ENCODE measurements at places on chromosomes 2 and 18. TPM values are rescaled to one million over a fixed set of nuclear protein-coding genes. Genes with fewer than 3 reads are reported as not detected.

GRCh38 chr18:77144046-77144445, 11.5 kb upstream of the MBP start:
- H3K4me3 ChIP-seq = no peak overlapping the region
- DNase-seq = no peak
- no peaks in the 10 kb centered on the region for H3K36me3 ChIP-seq
- no peak overlapping the region for H3K27ac ChIP-seq
- H3K27me3 ChIP-seq = no peaks in the 10 kb centered on the region

GRCh38 chr2:15943378-15944280, 3.3 kb downstream of the MYCN start:
- H3K36me3 ChIP-seq = no peaks in the 10 kb centered on the region
- H3K27me3 ChIP-seq = peaks cover 42% of the 10 kb centered on the region
- H3K27ac ChIP-seq = no peak overlapping the region
- H3K4me1 ChIP-seq = no peaks in the 10 kb centered on the region
- H3K4me3 ChIP-seq = no peak overlapping the region

DNA sequence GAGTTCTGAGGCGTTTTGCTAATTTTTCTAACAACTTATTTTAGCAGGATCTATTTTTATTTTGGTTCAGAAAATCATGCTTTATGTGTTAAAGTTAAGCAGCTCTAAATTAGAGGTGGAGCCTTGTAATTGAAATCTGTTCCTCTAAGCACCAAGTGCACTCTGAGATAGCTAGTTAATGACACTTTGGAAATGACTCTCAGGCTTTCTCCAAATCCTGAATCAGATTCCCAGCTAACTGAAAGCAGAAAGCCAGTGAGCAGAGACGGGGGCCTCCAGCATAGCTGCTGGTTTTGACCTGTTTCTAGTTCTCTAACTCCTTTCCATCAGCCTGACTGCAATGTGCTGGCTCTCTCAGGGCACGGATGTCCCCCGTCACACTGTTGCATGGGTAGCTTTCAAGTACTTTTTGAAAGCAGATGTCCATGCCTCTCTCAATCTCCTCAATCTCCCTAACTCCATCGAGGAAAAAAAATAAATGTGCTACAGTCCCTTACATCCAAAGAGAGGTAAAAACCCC, 326.5 kb downstream of the SATB2 start:
- no peak for DNase-seq
- H3K27ac ChIP-seq = no peak overlapping the region
- no peak overlapping the region for H3K4me3 ChIP-seq
- no peaks in the 10 kb centered on the region for H3K4me1 ChIP-seq
- H3K27me3 ChIP-seq = no peaks in the 10 kb centered on the region

DNA sequence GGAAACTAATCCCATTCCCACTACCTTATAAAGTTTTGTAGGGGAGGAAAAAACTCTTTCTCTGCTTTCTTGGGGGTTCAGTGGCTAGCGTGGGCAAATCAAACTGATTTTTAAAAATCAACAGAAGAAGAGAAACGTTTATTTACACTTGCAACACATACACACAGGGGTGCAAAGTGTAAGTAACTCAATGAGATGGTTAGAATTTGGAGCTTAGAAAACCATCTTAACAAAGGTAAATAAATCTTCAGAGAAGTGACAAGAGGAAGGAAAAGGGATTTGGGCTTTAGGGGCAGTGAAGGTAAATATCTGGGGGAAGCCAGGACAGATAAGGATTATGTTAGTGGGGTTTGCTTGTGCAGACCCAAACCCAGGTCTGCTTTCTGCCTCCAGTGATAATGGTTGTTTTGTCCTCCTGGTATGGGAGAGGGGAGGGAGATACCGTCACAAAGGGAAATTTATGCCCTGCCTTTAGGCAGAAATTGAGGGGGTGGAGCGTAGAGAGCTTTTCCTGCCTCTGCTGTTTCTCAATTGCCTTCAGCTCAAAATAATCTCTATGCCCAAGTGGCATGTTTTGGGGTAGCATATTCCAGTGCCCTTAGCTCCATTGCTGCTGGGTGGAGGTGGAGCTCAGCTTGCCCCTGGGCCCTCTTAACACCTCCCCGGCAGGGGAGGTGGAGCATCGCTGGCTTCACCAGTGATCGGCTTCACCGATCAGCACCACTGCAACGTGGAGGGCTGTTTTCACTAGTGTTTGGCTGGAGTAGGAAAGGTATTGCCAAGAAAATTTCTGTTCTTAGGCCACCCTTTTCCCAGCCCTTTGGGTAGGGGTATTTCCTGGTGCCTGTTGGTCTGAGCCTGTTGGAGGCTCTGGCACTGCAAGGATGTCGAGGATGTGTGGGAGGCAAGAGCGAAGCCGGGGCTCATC, 92.2 kb downstream of the TEX51 start:
- DNase-seq = peak; percentile 26
- no peaks in the 10 kb centered on the region for H3K36me3 ChIP-seq
- H3K27me3 ChIP-seq = peaks cover 13% of the 10 kb centered on the region
- no peak overlapping the region for H3K27ac ChIP-seq

DNA sequence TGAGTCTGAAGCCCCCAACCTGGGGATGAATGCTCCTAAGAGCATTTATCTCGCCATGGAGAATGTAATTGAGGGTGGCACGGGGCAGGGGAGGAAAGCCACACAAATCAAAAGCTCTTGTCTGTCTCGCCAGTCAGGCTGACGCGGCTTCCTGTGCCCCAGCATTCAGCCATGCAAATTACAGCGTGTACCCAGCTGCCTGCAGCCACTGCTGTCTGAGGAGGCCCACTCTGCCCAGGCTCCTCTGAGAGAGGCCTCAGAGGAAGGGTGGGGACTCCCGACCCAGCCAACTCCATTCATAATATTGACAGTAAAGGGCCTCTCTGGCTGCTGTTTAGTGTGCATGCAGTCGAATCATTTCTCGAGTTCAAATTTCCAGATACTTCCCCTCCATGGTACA, 22.0 kb downstream of the SMAD7 start:
- H3K36me3 ChIP-seq = peaks cover 28% of the 10 kb centered on the region
- peak; percentile 92 for DNase-seq
- peak overlapping the region; percentile 49 for H3K4me3 ChIP-seq
- H3K27ac ChIP-seq = peak overlapping the region; percentile 95
- H3K4me1 ChIP-seq = peaks cover 97% of the 10 kb centered on the region
- no peaks in the 10 kb centered on the region for H3K27me3 ChIP-seq

- no peak overlapping the region for H3K27ac ChIP-seq
- no peaks in the 10 kb centered on the region for H3K27me3 ChIP-seq
- H3K36me3 ChIP-seq = no peaks in the 10 kb centered on the region
- H3K4me1 ChIP-seq = no peaks in the 10 kb centered on the region
- no peak for DNase-seq
- no peak overlapping the region for H3K4me3 ChIP-seq
These were observed 315.7 kb upstream of the CWC22 start for GRCh38 chr2:180322781-180323180.

- no peaks in the 10 kb centered on the region for H3K36me3 ChIP-seq
- no peak for DNase-seq
- no peak overlapping the region for H3K27ac ChIP-seq
- no peaks in the 10 kb centered on the region for H3K4me1 ChIP-seq
- H3K4me3 ChIP-seq = no peak overlapping the region
These were observed 70.4 kb upstream of the CDH19 start for GRCh38 chr18:66674286-66674685.

DNA sequence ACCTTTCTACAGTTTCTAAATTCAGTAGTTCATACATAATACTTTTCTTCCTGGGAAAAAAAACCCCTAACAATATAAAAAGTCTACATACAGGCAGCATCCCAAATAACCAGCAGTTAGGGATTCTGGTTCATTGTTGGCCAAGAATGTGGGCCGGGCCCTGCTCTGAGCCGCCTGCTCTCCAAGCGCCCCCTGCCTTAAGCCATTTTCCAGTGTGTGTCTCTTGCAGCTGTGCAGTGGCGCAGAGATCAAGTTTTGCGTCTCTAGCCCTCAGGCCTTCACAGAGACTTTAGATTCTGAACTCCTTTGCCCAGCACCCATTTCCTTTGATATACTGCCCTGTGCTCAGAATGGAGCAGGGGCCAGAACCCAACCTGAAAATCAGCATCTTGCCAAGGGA, 32.9 kb downstream of the RMC1 start:
- DNase-seq = no peak
- H3K4me3 ChIP-seq = no peak overlapping the region
- no peaks in the 10 kb centered on the region for H3K27me3 ChIP-seq

The INHA gene
- 0.29 TPM for total RNA-seq

The OTX1 gene
- not detected for total RNA-seq

The EMILIN2 gene
- total RNA-seq = 5.0 TPM

The IFIH1 gene
- total RNA-seq = 9.1 TPM

The ARHGEF33 gene
- total RNA-seq = 0.29 TPM

Measured in osteoblast (primary cell).